NCI-H1092 treated with DMSO at 0.1 percent for 48 hours (cell line): ENCODE measurements at places on chromosomes 2 and 18.
A peak's percentile ranks its signal among the peaks of the same experiment; 100 is the strongest.

DNA sequence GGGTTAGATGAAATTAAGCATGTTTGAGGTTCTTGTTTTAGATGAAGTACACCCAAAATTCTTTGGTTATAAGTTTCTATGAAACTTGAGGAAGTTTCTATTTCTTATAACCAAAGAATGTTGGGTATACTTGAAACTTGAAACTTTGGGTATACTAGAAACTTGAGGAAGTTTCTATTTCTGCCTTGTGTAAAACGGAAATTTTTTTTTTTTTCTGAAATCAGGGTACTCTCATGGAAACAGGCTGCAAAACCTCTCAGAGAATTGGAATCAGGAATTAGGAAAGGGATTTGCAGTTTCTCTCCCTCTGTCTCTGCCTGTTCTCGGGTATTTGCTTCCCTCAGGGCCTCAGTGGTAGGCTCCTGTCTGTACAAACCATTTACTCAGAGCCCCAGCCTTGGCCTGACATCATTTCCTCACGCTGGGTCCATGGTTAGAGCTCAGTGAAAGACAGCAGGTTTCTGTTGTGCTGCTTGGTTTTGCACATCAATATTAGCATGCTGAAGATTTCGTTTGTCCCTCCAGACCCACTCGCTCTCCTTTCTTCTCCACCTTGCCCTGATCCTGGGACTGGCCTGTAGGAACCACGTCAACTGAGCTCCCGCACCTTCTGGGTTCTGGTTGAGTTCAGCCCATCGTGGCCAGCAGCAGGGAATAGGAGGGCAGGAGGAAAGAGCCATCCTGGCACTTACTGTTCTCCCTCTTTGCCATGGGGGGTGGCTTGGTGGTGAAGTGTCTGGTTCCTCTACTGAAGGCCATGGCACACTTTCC lies 106.4 kb downstream of the POLR1A start:
- no peak for DNase-seq

- DNase-seq, result no peak
Observed at GRCh38 chr2:152761214-152761613, 42.8 kb downstream of the ARL6IP6 start.

DNA sequence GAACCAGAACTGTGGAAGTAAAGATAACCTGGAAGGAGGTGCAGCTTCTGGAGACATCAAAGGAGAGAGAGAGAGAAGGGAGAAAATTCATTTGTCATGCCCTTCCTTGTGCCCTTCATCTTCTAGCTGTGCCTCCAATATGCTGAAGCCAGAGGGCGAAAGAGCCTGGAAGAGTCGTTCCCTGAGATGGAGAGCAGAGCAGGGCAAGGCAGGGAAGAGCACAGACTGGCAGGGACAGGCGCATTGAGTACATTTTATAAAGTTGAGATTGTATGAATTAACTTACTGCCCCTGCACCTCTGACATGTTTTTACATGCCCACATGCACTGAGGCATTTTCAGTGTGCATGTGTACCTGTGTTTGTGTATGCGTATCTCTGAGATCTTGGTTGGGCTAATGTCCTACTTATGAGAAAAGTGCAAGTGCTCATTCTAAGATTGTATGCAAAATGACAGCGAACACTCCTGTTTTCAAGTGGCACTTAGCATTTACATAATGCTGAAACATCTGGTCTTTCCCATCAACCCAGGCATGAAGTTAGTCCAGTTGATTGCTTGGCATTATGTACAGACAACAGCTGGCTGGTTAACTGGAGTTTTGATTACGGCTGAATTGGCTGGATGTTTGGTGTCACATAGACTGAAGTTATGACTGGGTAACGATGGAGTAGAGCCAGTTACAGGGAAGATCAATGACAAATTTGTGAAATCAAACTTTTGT lies 23.7 kb upstream of the MMADHC start:
- peak; percentile 3 for DNase-seq

DNA sequence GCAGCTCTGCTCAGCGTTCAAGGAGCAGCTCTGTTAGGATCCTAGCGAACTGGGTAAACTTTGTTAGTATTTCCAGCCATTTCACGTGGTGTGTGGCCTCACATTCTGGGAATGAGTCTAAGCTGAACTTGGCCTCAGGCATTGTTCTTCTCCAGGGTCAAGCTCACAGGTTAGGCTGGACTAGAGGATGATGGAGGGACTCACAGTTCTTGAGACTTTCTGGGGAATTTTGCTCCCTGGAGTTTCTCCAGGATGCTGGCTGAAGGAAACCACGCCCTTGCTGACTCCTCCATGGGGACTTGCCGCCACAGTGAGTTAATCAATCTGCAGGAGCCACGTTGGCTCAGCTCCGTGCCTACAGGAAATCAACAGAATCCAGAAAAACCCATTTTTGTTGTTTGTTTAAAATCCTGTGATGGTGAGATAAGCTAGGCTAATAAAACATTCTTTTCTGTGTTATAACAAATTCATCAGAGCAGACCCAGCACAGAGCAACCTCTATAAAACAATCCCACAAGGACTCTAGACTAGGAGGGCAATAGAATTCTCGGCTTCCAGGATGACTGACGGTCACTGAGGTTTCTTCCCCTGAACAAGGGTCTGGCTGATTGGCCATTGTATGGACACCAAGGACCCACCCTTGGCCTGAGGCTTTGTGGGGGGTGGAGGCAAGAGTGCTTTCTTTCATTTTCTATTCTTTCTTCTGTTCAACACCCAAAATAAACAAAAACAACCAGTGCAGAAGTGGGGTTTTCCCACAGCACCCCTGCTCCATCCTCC lies 12.6 kb downstream of the CNDP1 start:
- no peak for DNase-seq

- DNase-seq, result no peak
Observed at GRCh38 chr2:143148011-143148410, 18.8 kb downstream of the ARHGAP15 start.

DNA sequence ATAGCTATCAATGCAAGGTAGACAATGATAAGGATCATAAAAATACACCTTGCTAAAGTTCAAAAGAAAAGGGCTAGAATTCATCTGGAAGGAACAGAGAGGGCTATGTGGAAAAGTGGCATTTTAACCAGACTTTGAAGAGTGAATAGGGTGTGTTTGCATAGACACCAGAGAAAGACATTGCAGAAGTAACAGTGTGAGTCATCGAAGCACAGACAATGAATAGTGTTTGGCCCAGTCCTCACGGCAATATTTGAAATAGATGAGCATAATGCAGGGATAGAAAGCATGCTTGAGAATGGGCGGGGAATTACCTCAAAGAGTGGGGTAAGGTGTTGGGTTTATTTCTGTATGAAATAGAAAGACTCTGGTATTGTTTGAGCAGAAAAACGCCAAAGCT lies 24.2 kb downstream of the MYT1L start:
- DNase-seq, result no peak

DNA sequence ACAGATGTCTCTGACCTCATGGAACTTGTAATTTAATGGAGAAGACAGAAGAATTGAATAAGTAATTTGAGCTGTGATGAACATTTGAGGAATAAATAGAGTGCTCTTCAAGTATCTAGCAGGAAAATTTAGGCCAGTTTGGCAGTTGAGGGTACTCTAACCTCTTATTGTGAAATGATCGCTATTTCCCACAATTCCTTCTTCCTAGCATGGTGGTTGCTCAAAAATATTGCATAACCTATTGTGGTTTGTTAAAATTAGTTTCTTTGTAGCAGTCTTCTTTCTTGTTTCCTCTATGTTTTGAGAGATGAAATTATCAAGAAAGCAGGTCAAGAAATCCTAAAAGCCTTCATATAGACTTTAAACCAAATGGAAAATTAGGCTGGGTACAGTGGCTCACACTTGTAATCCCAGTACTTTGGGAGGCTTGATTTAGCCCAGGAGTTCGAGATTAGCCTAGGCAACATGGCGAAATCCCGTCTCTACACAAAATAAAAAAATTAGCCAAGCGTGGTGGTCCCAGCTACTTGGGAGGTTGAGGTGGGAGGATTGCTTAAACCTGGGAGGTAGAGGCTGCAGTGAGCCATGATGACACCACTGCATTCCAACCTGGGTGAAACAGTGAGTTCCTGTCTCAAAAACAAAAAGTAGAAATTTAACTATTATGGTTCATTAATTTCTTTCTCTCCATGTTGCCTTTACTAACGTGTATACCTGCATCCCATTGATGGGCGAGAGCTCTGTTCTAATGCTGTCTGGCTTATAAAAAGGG lies 58.7 kb downstream of the RBKS start:
- no peak for DNase-seq

DNA sequence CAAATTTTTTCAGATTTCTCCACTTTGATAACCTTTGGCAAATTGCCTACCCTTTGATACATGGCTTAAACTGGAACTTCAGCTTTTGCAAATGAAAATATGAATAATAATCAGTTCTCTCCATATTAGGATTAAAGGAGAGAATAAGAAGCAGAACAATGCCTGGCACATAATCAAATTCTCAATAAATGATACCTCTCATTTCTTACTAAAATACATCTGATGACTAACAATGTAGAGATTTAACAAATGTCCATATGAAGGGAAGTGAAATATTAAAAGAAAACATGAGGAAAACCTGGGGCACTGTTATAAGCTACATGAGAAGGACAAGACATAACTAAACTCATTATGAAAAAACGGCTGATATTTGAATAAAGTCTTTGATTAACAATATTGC lies 1103.6 kb downstream of the LRP1B start:
- no peak for DNase-seq

DNA sequence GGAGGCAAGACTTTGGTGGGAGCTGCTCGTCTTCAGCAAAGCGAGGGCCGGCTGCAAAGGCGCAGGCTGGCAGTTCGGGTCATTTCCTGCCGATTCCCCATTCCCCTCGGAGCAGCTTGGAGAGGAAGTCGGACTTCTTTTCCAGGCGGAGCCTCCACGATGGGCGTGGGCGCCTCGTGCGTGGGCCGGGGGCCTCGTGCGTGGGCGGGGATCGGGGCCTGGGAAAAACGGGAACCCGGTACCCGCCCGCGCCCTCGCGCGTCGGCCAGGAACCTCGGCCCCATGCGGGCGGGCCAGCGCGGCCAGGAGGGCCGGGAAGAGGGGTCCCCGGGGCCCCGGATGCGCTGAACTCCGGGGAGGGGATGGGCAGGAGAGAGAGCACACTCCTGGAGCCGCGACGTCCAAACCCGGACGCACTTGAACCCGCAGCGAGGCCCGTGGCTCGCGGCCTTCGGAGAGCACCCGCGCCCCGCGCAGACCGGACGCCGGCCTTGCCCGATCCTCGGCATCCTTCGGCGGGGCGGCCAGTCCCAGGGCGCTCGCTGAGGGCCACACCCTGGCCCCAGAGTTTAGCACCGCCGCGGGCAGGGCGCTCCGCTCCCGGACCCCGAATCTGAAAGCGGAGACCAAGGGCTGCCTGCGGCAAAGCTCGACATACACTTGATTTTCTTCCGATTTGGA lies 368.4 kb downstream of the MTX2 start:
- peak; percentile 24 for DNase-seq

DNA sequence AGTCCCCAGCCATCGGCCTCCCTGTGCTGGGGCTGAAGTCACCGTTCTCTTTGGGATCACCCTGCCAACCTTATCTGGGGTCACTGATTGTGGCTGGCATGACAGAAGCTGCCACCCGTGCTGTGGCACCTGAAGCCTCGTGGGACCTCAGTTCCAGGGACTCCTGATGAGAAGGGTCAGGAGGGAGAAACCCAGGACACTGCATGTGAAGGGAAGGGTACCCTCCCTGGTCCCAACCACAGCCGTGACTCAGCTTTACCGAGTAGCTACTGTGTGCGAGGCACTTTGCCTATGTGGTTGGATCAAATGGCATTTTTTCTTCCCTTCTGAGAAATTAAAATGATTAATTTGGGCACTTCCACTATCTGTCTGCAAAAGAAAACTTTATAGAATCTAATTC lies 64.4 kb downstream of the SP110 start:
- DNase-seq, result no peak

DNA sequence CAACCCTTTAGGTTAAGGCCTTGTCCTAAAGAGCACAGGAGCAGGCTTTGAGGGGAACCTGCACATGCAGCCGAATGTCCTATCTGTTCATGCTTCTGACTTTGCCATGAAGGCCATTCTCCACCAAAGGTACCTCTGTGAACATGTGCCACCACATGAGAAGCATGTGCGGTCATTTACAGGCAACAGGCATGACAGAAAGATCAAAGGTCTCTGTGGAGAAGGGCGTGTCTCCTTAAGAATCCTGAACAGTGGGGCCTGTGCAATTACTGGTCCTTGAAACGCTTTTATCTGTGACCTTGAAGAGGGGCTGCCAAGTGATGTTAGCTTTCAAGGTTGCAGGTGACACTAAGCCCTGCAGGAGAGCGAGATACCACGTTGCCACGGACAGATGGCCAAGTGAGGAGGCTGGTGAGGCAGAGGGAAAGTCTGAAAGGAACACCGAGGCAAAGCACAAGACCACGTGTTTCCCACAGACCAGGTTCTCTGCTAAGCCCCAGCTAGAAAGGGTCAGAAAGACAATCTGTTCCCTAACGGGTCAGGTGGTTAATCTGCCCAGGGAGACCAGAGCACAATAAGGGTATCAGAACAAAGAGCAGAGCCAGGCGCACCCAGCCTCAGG lies 19.5 kb upstream of the POMC start:
- no peak for DNase-seq

- DNase-seq, result no peak
Observed at GRCh38 chr2:143890798-143891197, 629.1 kb downstream of the ZEB2 start.

DNA sequence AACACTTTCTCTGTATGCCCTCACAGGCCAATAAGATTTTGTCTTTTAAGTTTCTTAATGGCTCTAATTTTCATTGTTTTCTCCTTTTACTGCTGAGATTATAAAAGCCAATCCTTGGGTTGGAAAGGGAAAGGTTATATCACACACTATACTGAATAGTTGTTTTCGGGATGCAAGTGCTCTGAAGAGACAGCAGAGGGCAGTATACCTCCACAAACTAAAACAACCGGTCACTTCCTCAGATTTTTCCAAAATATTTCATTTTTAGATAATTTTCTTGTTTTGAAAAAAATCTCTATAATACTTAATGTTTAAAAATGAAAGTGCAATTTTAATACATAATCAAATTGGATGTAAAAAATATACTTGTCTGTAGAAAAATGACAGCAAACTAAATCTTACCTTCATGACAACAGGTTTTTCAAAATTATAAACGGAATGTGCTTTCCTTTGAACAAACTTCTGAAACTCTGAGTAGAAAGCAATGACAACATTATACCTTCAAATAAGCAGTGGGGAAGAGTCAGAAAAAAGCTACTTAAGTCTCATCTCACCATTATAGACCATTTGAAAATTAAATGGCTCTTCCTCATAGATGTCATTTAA lies 82.7 kb downstream of the ORC4 start:
- DNase-seq, result peak; percentile 42

GRCh38 chr2:20049637-20050036 lies 1.8 kb downstream of the LAPTM4A start:
- no peak for DNase-seq

GRCh38 chr18:5728531-5728930 lies 166.8 kb downstream of the TMEM200C start:
- DNase-seq, result no peak

GRCh38 chr2:101130081-101130480 lies 21.1 kb downstream of the TBC1D8 start:
- DNase-seq, result no peak
